Lung microvascular endothelial cell (primary cell): ENCODE measurements at places on chromosomes 3 and 15.

DNA sequence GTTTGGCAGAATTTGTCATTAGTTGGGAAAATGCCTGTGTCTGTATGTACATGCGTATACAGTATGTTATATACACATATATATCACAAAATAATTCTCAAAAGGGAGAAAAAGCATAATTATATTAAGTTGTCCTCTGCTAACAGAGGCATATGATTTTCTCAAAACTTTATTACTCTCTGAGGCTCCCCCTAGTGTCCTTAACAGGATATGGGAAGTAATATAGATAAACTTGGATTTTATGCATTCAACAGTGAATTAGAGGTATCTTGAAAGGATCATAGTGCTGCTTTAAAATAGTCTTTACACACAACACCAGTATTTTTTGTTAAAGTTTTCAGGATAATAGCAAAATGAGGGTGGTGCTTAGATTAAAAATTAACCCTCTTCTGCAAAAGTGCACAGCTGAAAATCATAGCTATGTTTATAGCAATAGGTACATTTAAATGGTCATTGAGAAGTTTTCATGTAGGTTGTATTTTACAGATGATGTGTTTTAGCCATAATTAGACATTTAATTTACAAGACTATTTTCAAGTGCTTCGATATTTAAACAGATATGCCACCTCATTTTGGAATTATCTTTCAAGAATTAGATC is 454.0 kb upstream of the ROBO2 start:
- DNase-seq: no peak

DNA sequence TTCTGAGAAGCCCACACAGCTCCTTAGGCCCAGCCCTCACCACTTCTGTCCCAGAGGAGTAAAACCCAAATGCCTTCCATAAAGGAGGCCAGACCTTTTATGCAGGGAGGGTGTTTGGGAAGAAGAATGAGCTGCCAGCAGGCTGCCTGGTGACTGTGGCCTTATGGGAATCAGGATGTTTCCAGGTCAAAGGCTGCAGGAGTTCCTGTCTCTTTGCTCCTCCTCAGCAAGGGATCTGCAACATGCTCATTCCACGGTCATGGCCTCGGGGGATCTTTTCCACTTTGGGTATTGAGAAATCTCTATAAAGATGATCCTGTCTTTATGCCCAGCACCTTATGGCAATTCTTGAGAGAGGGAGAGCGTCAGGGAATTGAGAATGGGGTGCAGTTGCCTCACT is 25.2 kb upstream of the MAGEF1 start:
- no peak for DNase-seq

DNA sequence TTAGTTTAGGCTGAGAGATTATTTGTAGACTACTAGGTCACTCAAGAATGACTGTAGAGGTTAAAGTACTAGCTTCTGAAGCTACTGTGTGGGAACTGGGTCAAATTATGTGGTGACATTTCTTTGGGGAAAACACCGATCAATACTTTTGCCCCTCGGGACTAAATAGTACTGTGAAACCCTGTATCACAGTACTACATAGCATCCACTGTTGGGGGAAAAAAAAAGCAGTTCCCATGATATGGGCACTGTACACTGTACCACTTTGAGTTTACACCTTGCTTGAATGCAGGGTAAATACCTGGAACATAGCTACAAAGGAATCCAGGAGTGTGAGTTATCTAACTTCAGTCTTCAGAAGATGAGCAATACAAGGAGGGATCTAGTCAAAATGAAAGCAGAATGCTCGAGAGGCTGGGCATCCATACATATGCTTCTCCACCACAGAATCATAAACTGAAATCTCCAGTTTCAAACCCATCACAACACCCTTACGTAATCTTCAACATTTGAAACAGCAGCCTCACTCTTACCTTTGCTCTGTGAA is 311.4 kb downstream of the UNC13C start:
- DNase-seq: no peak

- no peak for DNase-seq
Observed at GRCh38 chr15:41891946-41892345, 1.9 kb downstream of the SPTBN5 start.

DNA sequence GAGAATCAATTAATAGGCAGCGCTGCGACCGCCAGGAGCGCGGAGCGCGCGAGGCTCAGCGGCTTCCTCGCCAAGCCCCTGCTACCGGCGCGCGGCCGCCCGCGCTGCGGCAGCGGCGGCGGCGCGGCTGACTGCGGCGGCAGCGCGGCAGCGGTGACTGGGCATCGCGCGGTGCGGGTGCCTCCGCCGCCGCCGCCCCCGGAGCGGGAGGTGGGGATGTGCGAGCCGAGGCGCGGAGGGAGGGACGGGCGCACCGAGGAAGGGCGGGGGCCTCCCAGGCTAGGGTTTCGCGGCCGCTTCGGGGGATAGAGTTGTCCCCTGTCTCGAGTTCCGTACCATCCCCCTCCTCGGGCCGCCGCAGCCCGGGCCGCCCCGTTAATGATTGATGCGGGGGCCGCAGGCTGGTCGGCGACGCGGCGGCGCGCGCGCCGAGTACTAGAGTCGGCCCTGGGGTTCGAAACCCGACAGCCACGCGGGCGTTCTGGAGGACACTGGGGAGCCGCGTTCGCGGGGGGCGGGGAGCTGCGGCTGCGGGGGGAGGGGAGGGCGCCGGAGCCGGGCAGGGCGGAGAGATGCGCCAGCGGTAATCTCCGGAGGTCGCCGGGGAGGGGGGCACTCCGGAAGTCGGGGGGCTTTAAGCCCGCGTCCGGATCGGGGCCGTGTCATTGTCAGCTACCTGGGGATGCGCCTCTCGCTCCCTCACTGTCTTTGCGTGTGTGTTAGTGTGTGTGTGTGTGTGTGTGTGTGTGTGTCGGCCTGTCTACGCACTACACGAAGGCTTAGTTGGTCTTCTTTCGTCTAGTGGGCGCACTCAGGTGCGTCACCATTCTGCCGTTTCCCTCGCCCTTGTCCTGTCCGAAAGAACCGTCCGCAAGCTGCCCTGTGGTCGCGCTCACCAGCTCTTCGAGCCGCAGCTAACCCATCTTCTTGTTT is at the start of gene PAQR9:
Gene PAQR9, minus strand, starts transcription at position 159 of the 933 bp plus-strand sequence. CDS start 338 bp downstream, outside the sequence.
- DNase-seq: no peak

DNA sequence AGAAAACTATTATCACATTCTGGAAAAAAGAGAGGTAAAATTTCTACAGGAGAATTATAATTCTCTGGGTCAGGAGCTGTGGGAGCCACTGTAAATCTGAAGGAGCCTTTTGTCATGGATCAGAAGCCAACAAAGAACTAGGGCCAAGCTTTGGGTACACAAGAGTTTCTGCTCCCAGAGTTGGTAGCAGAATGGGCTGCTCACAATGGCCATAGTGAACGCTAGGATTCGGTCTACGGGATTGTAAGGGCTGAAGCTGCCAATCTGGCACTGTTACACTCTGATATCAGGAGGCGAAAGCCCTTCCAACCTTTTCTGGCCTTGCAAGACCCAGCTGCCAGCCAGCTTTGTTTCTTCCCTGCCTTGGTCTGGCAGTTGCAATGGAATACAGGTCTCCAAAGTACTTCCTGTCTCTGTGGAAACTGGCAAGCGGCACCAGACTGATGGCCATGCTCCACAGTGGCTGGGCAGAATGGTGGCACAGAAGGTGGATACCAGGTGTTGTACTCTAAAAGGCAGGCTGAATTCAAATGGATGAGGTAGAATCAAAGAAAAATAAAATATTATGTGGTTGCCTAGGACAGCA is 831.7 kb downstream of the CADM2 start:
- no peak for DNase-seq

DNA sequence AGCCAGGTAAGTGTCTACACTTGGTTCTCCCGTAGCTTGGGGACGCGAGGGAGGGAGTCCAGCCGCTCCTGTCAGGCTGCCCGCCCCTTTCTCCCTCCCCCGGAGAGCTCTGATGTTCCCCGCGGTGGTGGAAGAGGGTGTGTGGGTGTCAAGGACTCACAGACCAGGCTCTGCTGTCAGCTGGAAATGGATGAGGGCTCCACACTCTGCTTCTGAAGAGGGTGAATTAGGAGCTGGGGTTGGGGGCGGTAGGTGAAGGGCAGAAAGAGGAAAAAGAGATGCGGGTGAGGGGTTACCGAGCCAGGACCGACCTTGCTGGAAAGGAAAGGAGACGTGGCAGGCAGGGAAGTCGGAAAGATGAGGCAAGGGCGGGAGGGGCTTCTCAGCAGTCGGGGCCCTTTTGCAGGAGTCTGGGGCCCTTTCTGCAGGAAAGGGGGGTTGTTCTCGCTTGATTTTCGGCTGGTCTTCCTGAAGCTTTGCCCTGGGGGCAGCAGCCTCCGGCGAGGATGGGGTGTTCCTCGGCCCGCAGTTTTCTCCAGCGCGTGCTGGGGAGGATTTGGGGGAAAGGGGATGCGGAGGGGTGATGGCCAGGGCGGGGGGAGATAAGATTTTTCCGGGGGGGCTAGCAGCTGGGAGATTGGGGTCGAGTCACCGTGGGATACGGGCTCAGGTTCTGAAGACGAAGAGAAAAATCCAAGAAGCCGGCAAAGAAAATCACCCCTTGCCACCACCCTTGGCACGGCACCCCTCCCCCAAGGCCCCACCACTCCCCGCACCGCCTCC is 602 bp upstream of the BAHD1 start:
- peak; percentile 16 for DNase-seq
